ENCODE measurements at places on chromosomes 7 and 10.

GRCh38 chr7:85489498-85489897, 302.6 kb upstream of the SEMA3D start:
- DNase-seq = peak; percentile 6

DNA sequence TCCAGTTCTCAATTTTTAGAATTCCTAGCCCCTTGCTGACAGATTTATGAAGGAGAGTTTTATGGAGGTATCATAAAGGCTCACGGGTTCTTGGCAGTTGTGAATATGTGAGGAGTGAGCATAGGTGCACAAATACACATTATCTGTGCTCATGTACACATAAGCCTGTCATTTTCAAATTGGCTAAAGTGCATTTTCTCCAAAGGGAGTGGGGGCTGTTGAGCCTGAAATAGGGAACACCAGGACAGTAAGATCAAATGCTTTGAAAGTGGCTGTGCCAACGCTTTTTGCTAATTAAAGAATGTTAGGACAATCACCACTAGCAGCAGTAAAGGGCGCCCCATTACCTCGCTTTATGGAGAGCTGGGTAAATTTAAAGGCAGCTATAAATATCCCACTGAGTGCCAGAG, 8.3 kb upstream of the LRRC4 start:
- DNase-seq = no peak

GRCh38 chr10:20396205-20396604, 500.9 kb downstream of the NEBL start:
- DNase-seq = no peak

GRCh38 chr10:110495731-110496552, 1.8 kb upstream of the DUSP5 start:
- DNase-seq = peak; percentile 88

DNA sequence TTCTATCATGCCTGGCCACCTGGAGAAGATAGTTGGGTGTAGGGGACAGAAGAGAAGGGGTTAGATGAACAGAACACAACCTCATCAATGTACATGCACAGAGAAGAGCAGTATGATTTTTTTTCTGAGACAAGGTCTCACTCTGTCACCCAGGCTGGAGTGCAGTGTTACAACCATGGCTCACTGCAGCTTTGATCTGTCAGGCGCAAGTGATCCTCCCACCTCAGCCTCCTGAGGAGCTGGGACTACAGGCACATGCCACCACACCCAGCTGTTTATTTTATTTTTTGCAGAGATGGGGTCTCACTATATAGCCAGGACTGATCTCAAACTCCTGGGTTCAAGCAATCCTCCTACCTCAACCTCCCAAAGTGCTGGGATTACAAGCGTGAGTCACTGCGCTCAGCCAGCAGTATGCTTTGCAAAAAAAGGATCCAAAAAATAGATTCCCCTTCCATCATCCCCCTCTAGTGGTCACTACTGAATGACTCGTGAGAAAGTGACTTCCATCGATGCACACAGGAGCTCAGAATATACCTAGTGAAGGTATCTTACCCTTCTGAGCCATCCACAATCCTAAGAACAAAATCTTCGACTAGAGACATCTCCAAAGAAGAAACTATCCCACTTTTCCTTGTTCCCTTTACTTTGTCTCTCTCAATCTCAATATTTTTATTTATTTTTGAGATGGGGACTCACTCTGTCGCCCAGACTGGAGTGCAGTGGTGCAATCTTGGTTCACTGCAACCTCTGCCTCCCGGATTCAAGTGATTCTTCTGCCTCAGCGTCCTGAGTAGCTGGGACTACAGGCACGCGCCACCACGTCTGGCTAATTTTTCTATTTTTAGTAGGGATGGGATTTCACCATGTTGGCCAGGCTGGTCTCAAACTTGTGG, 21.0 kb downstream of the ZCWPW1 start:
- DNase-seq = peak; percentile 78

DNA sequence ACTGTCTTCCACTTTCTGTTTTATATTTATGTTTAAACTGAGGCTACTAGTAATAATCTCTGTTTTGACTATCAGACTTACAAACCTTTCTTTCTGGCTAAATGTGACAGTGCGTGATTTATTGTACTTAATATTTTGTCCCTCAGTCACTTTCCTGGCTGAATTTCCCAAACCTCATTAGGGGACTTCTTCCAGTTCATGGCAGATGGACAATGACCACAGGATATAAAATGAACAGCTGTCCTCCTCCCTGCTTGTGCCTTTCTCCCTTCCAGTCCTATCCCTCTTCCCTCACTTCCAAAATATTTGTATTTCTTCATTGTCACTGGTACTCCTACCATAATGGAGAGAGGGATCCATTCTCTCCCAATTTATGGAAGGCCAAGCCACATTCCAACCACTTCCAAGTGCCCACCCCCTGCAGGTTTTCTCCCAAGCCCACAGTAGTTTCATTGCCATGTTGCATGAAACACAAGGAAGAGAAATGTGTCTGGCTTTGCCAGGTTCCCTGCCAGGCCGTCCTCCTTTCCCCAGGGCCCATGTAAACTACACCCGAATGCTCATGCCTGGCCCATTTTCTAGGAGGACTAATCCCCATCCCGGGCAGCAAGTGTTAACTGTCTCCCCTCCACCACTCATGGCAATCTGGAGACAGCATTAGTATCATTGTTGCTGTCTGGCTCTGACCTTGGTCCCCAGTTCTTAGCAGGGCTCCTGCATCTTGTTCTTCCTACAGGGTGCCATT, 269.5 kb upstream of the SLC26A5 start:
- no peak for DNase-seq

DNA sequence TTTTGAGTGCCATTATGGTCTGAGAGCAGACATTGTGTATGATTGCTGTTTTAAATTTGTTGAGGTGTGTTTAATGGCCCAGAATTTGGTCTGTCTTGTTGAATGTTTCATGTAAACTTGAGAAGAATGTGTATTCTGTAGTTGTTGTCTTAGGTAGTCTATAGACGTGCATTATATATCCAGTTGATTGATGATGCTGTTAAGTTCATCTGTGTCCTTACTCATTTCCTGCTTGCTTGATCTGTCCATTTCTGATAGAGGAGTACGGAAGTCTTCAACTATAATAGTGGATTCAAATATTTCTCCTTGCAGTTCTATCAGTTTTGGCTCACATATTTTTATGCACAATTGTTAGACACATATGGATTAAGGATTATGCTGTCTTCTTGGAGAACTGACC, 16.0 kb downstream of the PTPN12 start:
- DNase-seq = no peak

DNA sequence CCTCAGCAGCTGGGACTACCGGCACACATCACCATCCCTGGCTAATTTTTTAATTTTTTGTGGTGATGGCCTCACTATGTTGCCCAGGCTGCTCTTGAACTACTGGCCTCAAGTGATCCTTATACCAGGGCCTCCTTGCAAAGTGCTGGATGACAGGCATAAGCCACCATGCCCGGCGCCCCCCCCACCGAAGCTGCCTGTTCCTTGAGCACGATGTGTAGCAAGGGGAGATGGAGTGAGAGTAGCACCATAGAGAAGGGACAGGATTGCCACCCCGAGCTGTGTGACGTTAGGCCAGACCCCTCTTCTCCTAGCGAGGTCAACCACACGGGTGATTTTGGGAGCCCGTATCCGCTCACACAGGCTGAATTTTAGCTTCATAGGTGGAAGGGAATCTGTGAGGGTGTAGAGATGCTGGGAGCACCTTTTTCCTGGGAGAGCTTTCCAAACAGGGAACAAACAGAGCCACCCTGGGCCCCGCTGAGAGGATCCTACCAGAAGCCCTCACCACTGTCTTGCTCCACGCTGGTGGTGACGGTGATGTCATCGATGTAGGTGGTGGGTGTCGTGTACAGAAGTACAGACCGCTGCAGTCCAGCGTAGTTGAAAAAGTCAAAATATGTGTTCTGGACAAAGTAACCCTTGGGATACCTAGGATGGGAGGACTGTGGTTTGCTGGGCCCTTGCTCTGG, 3.0 kb downstream of the GUSB start:
- DNase-seq = no peak

DNA sequence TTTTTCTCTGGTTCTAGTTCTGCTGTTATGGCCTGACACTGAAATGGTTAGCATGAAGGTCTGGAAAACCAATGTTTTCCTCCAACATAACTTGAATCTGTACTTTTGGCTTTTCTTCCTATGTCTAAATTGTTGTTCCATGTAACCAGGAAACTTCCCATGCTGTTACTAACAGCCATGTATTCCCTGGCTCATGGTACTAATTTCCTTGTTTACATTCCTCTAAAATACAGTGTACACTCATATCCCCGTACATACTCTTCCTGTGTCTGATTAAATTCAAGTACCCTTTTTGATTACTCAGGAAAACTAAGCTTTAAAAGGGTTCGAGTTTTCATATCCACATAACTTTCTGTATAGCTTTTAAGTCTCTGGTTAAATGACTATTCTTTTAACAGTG, 12.3 kb upstream of the ACSM6 start:
- DNase-seq = peak; percentile 52

DNA sequence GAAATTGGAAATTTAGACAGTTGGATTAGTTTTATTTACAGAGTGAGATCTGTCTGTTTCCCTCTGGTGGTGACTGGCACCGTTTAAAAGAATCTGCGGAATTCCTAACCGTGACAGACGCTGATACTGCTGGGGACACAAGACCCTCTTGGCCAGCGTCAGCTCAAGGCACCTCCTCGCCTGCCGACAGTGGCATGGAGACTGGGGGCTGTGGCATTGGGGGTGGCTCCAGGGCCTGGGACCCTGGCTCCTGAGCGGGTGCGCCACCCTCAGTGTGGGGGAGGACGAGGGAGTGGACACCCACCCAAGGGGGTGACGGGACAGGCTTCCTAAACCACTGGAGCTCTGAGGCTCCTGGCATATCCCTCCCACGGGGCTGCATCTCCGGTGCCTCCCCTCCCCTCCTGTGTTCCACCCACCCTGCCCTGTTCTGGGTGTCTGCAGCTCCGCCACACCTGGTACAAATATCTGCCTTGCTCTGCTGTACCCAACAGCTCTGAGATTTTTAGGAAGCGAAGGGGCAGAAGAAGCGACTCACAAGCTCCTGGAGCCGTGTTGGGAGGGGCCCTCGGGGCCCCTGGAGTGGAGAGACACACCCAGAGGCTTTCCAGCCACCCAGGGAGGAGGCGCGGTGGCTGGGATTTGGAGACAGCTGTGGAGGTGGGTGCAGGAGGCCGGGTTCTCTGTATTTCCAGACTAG, 178.7 kb downstream of the DNAJB6 start:
- no peak for DNase-seq

- DNase-seq = no peak
Measured at GRCh38 chr7:19275000-19275399, 129.8 kb upstream of the FERD3L start.

DNA sequence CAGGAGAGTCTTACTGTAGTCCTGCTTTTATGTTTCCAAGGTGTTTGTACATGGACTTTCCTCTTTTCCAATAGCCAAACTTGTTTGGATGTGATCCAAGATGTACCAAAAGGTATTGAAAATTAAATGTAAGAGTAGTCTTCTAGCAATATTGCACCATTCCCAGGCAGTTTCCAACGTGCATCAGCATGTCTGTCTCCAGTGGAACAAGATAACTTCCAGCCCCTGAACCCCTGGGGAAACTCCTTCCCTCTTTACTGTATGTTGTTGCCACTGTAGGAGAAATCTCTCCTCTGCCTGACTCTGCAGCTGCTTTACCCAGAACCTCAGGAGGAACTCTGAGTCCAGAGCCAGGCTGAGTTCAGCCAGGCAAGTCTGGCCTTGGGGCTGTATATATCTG, 18.5 kb downstream of the ARMC10 start:
- DNase-seq = no peak

GRCh38 chr10:11612021-11613001, 861 bp upstream of the USP6NL start:
- no peak for DNase-seq

DNA sequence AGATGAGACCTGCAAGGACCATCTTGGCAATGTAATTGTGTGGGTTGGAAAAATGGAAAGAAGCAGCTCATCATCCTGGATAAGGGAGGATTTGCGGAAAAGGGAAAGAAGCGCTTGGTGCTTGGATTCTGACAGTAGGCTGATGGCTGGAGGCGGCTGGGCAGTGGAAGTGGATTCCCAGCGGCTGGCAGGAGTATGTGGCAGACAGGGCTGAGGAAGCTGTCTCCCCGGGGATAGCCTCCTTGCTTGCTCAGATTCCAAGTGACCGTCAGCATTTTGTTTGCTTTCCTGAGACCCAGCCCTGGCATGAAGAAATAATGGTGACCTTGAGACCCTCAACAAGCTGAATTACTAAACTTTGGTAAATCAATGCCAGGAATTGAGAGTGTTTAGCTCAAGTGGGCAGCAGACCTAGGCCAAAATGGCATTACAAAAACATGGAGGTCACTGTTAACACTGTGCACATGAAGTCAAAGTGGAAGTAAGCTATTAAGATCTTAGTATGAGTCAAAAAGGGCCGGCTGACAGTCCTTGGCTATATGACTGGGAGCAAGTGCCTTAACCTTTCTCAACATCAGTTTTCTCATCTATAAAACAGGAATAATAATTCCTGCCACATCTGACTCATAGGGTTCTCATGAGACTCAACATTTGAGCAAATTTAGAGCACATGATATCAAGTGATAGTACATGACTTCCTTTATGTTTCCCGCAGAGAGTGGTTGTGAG, 21.3 kb downstream of the SLC25A28 start:
- DNase-seq = no peak

DNA sequence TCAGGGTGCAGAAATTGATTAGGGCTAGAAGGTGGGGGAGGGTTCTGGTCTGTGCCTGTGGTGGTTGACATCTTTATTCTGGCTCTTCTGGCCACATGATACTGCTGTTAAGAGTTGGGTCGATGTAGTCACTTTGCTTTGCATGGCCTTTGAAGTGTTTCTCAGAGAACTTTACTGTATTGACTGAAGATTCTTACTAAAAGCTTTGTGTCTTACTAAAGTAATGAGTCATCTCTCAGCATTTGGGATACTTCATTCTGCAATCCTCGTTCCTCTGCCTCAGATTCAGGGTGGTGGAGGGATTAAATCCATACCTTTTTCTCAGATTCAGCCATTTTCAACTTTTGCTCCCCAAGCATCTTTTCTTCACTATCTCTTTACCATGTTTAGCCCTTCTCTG, 38.6 kb downstream of the STEAP4 start:
- no peak for DNase-seq

GRCh38 chr7:138892006-138892630, 89.1 kb downstream of the KIAA1549 start:
- DNase-seq = no peak

- DNase-seq = no peak
Measured at GRCh38 chr7:37424521-37424920, 24.1 kb downstream of the ELMO1 start.

DNA sequence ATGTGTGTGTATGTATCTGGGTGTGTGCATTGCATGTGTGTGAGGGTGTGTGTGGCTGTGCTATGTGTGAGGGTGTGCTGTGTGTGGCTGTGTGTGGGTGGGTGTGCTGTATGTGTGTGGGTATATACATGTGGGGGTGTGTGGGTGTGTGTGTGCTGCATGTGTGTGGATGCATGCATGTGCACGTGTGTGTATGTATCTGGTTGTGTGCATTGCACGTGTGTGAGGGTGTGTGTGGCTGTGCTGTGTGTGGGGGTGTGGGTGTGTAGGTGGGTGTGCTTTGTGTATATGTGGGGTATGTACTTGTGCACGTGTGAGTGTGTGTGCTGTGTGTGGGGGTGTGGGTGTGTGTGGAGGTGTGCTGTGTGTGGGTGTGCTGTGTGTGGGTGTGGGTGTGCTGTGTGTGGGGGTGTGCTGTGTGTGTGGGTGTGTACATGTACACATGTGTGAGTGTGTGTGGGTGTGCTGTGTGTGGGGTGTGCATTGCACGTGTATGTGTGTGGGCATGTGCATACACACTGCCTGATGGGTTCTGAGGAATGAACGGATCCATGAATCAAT, 579.8 kb downstream of the PTPRN2 start:
- no peak for DNase-seq

GRCh38 chr10:62130948-62131347, 137.7 kb downstream of the RTKN2 start:
- DNase-seq = peak; percentile 40

Data from kidney tubule cell (primary cell).